NCI-H1105 treated with DMSO at 0.1 percent for 48 hours (cell line): ENCODE measurements at places on chromosomes 16 and 17.
A peak's percentile ranks its signal among the peaks of the same experiment; 100 is the strongest.

- no peak for DNase-seq
These were observed 830 bp downstream of the SPHK1 start for GRCh38 chr17:76384987-76385891.

DNA sequence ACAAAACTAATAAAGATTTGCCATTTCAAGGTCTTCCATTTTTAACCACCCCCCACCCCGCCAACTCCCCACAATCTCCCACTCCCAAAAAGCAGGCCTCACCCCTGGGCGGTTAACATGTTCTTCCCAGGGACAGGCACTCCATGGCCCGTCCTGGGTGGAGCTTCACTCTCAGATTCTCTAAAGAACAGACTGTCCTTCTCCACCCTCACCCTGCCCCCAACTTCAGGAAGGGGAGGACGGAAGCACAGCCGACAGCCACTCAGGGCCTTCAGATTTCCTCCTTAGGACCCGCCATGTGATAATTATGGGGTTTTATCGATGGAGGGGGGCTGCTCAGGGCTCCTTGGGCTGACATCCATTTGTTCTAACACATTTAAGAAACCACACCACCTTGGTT is 61.9 kb downstream of the ZFHX3 start:
- no peak for DNase-seq

- no peak for DNase-seq
These were observed 67.1 kb downstream of the TANC2 start for GRCh38 chr17:63033142-63033541.

- no peak for DNase-seq
These were observed 37.2 kb downstream of the IRF8 start for GRCh38 chr16:85935974-85936760.

DNA sequence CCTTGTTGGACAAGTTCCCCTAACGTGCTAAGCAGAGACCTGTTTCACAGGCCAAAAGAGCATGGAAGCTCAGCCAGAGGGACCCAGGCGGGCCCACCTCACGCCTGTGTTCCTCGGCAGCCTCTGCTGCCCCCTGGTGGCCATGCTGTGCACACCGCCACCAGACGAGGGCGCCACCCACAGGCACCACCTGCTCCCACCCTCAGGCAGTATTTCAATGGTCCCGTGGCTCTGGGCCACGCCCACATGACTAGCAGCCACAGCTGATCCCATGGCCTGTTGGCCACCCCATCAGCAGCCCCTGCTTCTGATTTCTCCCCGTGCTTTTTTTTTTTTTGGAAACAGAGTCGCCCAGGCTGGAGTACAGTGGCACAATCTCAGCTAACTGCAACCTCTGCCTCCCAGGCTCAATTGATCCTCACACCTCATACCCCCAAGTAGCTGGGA is 18.9 kb downstream of the MPG start:
- peak; percentile 43 for DNase-seq

- DNase-seq: no peak
These were observed 15.3 kb downstream of the CCL11 start for GRCh38 chr17:34300652-34301370.

- DNase-seq: no peak
These were observed 3.7 kb downstream of the RPH3AL start for GRCh38 chr17:348692-349425.

- no peak for DNase-seq
These were observed 394.7 kb downstream of the SOX9 start for GRCh38 chr17:72515291-72516065.

DNA sequence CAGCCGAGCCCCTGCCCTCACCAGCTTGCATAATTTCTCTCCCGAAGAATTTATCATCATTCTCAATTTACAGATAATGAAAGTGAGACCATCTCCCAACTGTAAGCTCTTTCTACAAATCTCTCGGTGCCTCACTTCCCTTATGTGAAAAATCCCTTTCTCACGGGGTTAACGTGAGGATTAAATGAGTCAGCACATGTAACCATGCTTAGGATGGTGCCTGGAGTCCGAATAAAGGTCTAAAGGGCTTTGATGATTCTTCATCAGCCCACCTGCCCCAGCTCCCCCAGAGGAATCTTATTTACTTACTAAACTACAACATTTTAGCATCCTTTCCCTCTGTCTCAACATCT is 24.8 kb upstream of the PIK3R6 start:
- DNase-seq: no peak

DNA sequence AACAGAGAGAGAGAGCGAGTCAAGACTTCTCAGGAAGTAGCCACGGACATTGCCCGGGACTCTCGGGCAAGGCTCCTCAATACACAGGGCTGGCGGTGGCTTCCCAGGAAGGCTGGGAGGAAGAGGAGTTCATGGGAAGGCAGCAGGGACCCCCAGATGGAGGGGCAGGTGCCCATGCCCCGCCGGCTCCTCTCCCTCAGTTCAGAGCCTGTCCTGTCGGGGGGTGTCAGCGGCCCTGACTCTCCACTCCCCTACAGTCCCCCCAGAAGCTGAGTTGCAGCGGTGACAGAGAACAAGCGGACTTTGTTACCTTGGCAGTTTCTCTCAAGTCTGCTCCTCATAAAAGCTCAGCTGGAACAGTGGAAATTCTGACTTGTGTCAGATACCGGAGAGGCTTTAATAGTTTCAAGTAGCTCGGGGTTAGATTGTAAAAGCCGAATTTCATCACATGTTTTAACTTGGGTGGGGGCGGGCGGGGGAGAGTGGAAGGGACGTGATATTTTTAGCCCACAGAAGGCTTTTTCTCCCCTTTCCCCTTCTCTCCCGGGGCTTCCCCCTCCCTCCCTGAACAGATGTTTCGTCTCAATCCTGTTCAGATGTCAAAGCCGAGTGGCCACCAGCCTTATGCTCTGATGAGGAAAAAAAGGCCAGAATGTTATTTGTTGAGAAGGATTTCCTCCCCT is 65.2 kb downstream of the NKD1 start:
- DNase-seq: no peak

DNA sequence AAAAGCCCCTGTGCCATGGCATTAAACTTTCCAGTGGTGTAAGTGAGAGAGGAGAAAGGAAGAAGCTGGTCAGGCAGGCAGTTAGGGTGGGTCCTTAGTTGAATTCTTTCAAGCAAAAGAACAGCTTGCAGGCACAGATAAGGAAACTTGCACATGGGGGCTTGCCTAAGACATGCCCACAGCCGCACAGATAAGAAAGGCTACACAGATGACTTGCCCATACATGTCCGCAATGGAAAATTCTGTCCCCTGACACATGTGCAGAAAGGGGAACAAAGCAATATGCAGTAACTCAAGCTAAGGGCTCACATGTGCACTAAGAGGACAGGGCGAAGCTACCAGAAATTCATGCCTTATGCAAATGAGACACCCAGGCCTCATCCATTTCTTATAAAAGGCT is 69.9 kb downstream of the GSG1L start:
- no peak for DNase-seq

GRCh38 chr17:17837966-17838962 is 1.5 kb upstream of the SREBF1 start:
- peak; percentile 32 for DNase-seq

GRCh38 chr16:66223176-66223780 is 143.2 kb upstream of the CDH5 start:
- no peak for DNase-seq

DNA sequence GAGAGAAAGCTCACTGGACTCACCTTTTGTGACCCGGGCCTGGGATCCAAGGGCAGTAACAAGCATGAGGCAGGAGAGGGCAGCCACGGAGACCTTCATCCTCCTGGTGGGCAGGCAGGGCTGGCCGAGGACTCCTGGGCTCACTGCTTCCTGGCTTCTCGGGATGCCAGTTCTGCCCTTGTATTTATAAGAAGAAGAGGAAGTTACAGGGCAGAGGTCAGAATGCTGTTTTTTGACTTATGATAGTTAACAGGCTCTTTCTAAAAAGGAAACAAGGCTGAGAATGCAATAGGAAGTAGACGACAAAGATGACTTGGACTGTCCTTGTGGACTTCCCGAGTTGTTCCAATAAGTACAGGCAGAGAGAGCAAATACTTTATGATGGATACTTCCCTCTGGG is at the start of gene CCL23:
CCL23 (minus strand) TSS at position 174 of the 400 bp plus-strand sequence; CDS start at position 99, 75 bp downstream.
- no peak for DNase-seq

DNA sequence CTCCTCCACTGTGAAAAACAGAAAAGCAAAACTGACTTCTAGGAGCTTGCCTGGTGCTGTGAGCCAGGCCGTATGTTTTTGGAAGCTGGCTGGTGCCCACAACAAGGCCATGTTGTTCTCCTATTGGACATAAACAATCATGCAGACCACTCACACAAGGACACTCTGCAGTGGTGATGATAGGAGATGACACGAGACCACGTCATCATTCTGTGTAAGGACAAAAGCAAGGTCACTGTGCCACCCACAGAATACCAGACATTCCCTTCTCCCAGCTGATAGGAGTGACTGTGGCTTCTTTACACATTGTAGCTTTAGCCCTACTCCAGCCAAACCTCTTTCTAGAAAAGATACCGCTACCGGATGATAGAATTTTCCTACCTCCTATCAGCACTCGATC is 47.7 kb upstream of the LCMT1 start:
- DNase-seq: no peak

DNA sequence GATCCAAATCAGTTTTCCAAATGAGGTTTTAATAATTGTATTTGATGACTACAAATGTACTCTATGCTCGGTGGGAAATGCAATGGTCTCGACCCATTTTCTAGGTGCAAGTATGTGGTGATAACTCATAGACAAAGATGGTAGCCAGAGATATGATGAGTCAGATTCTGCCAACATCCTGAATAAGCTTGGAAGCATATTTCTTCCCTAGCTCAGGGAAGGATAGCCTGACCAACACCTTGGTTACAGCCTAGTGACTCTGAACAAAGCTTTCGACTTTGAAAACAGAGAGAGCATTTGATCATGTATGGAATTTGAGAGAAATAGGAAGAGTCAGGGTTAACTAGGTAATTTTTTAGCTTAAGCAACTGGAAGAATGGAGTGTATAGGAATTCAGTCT is 128.3 kb upstream of the MYOCD start:
- DNase-seq: no peak

GRCh38 chr16:89924297-89924924 is 1.3 kb downstream of the TUBB3 start:
- peak; percentile 66 for DNase-seq

DNA sequence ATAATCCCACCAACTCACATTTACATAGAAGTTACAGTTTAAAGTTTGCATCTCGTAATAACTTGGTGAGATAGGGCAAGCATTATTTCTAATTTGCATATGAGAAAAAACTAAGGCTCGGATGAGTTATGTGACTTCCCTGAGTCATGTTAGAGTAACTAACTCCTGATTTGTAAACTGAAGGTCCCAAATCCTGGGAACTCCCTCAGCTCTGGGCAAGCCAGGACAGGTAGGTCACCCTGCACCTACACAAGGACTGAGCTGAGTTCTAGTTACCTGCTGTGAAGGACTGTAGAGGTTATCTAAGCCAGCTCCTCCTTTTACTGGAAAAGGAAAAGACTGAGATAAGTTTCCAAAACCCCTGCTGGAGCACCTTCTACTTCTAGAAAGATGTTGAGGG is 92.1 kb upstream of the HLF start:
- no peak for DNase-seq

DNA sequence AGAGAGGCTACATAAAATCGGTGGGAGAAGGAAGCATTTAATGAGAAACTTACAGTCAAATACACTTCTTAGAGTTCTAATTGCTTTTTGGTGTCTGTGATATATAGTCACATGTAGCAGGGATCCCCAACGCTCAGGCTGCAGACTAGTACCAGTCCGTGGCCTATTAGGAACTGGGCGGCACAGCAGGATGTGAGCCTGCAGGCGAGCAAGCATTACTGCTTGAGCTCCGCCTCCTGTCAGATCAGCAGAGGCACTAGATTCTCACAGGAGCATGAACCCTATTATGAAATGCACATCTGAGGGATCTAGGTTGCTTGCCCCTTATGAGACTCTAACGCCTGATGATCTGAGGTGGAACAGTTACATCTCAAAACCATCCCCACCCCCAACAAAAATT is 158.5 kb downstream of the TANC2 start:
- no peak for DNase-seq

GRCh38 chr16:29892458-29892813 is 6.9 kb downstream of the SEZ6L2 start:
- DNase-seq: no peak

GRCh38 chr17:77770331-77771105 is 188.0 kb upstream of the TNRC6C start:
- DNase-seq: no peak

DNA sequence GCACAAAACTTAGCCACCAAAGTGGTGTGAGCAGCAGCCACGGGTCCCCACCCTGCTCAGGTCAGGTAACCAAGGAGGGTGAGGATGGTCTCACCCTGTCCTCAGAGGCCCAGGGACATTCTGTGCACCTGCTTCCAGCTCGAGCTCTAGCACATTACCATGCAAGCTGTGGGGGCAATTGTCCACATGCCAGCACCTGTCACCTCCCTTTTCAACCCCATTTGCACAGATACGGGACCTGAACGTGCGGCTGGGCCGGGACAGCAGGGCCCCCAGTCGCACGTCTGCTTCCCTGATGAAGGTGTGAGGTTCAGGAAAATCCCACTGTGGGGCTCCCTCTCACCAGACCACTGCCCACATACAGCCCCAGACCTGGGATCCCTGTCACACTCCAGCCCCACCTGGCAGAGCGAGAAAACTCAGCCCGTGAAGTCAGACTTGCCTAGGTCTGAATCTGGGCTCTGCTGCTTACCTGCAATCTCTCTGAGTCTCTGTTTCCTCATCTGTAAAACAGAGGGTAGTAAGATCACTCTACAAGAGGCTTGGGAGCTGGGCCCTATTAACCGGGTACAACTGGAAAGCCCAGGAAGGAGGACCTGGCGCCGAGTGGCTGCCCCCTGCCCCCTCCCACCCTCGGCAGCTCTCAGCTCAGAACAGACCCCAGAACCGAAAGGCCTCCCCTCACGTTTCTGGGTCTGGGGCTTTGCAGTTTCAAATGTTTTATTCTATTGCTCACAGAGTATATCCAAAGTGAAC is 7.9 kb downstream of the WFIKKN2 start:
- DNase-seq: no peak

DNA sequence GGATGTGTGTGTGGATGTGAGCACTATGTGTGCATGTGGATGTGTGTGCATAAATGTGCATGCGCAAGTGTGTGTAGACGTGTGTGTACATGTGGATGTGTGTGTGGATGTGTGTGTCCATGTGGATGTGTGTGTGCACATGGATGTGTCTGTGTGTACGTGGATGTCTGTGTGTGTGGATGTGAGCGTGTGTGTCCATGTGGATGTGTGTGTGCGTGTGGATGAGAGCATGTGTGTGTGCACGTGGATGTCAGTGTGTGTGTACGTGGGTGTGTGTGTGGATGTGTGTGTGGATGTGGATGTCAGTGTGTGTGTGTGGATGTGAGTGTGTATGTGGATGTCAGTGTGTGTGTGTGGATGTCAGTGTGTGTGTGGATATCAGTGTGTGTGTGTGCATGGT is 63.6 kb upstream of the DOC2B start:
- DNase-seq: no peak
